ENCODE measurements at places on chromosomes 11 and 22.

GRCh38 chr11:46529928-46530574 is 63.8 kb downstream of the AMBRA1 start:
- no peak overlapping the region for H3K27ac ChIP-seq
- H3K4me3 ChIP-seq = no peak overlapping the region
- H3K4me1 ChIP-seq = no peaks in the 10 kb centered on the region
- no peaks in the 10 kb centered on the region for H3K36me3 ChIP-seq

DNA sequence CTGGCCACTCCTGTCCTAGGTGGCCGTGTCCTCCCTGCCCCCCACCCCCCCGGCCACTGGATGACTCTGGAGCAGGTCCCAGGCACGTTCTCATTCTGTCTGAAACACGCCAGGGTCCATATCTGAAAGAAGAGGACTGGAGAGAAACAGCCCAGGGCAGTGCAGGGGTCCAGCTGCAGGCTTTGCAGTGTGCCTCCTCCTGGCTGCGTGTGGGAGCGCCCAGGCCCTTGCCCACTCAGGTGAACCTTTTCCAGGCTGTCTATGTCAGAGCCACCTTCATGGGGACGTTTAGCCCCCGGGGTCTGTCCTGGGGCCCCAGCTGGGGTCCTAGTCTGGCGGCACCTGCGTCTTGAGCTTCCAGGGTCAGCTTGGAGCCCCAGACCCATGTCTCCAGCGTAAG is 15.6 kb downstream of the GRAMD4 start:
- H3K4me1 ChIP-seq = no peaks in the 10 kb centered on the region
- no peaks in the 10 kb centered on the region for H3K36me3 ChIP-seq
- no peak overlapping the region for H3K4me3 ChIP-seq
- no peaks in the 10 kb centered on the region for H3K27me3 ChIP-seq

- H3K27ac ChIP-seq = no peak overlapping the region
- H3K4me1 ChIP-seq = no peaks in the 10 kb centered on the region
- H3K27me3 ChIP-seq = no peaks in the 10 kb centered on the region
- H3K36me3 ChIP-seq = no peaks in the 10 kb centered on the region
- no peak overlapping the region for H3K4me3 ChIP-seq
Observed at GRCh38 chr22:34879001-34879400, 187.0 kb upstream of the ISX start.

DNA sequence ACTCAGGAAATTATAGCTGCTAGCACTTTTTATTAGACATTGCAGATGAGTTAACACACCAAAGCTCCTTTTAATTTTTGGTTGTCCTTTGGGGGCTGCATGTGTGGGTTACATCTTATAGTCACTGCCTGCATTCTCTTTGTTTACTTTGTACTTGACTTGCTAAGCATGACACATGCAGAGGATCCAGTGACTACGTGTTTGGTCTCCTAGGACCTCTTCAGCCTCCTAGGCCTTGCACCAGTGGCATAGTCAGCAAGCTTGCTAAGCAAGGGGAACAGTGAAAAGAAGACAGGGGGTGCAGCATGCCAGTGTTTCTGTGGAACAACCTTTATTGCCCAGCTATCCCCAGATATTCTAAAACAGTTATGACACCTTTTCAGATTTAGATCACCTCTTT is 108.2 kb downstream of the PAX6 start:
- H3K4me1 ChIP-seq = no peaks in the 10 kb centered on the region
- H3K27ac ChIP-seq = no peak overlapping the region
- H3K27me3 ChIP-seq = no peaks in the 10 kb centered on the region
- H3K36me3 ChIP-seq = no peaks in the 10 kb centered on the region

DNA sequence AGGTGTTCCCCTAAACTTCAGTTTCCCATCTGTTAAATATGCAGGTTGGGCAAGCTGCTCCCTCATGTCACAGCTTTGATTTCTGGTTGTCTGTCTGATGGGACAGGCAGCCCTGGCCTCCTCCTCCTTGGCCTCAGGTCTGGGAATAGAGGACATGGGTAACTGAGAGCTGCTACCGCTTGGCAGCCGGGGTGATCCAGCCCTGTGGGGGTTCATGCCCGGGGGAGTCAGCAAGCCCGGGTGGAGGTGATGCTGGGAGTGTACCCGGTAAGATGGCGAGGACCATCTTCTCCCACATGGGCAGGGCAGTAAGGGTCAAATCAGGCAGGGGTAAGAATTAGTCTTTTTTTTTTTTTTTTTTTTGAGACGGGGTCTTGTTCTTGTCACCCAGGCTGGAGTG is 845.0 kb downstream of the TBC1D22A start:
- DNase-seq = no peak

GRCh38 chr22:42564699-42565098 is 10.9 kb downstream of the SERHL2 start:
- no peak overlapping the region for H3K27ac ChIP-seq
- H3K4me3 ChIP-seq = no peak overlapping the region
- DNase-seq = no peak
- H3K36me3 ChIP-seq = no peaks in the 10 kb centered on the region
- no peaks in the 10 kb centered on the region for H3K4me1 ChIP-seq

- no peak overlapping the region for H3K4me3 ChIP-seq
- no peaks in the 10 kb centered on the region for H3K27me3 ChIP-seq
- no peak overlapping the region for H3K27ac ChIP-seq
Observed at GRCh38 chr11:83241291-83241946, 44.7 kb downstream of the CCDC90B start.

GRCh38 chr22:41699264-41700107 is at the start of gene MEI1:
Gene MEI1 (plus strand): TSS chr22:41699503. CDS start chr22:41699539, 36 bp downstream.
- H3K27me3 ChIP-seq = no peaks in the 10 kb centered on the region
- H3K4me3 ChIP-seq = no peak within 1 kb of the TSS
- H3K36me3 ChIP-seq = no peaks in the 10 kb centered on the region
- no peak within 1 kb of the TSS for H3K27ac ChIP-seq

GRCh38 chr11:95104856-95105255 is 15.2 kb downstream of the ENDOD1 start:
- H3K27me3 ChIP-seq = no peaks in the 10 kb centered on the region
- no peaks in the 10 kb centered on the region for H3K36me3 ChIP-seq
- peaks cover 5% of the 10 kb centered on the region for H3K4me1 ChIP-seq
- H3K27ac ChIP-seq = no peak overlapping the region
